Stimulated activated CD4-positive, alpha-beta T cell treated with anti-CD3 and anti-CD28 coated beads, Interleukin-12 subunit alpha, Interleukin-12 subunit beta, amount 100 ng/mL, for 24 hours (primary cell): ENCODE measurements at places on chromosomes 7 and 10.

- DNase-seq: no peak
Observed at GRCh38 chr10:78045237-78045636, 11.6 kb downstream of the RPS24 start.

GRCh38 chr10:3882855-3883254 is 97.8 kb upstream of the KLF6 start:
- no peak for DNase-seq

DNA sequence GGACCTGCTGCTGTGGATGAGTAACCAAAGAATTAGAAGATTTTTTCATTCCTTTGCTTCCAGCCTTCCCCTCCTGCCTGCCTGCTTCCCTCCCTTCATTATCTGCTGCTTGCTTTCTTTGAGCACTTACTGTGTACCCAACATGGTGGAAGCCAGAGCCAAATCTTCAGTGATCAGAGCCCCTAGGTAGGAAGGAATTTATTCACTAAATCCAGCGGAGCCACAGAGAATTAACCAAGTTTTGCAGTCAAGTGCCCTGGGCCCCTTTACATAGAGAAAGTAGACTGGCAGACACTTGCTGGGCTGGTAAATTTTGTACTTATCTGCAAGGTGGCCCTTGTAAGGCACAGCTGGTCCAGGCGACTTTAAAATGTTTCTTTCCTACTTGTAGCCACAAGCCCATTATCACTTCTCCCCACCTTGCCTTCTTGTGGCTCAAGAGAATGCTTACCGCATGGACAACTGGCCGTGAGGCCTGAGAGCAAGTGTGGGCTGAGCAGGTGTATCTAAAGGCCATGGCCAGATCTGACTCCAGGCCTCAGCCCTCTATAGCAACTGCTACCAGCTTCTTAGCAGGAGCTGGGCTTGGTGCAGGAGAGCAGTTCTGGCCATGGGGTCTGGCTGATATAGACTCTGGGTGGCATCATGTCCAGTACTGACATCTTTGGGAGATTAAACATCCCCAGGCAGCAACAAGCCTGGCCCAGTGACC is 11.1 kb downstream of the UNC5B start:
- DNase-seq: no peak

DNA sequence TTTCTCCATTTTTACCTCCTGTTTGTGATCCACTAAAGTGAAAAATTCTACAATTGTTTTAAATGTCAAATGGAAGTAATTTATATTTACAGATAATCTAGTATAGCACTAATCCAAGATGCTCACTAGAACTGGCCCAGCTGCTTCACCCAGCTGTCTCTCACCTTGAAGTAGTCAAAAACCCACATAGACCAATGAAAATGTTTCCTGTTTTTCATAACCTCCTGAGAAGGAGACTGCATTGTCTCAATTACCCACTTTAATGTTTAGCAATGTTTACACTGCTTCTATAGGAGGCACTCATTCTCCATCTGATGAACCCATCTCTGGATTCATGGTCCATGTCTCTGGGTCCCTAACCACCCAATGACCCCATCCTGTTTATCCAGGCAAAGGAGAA is 56.1 kb upstream of the ADO start:
- no peak for DNase-seq

DNA sequence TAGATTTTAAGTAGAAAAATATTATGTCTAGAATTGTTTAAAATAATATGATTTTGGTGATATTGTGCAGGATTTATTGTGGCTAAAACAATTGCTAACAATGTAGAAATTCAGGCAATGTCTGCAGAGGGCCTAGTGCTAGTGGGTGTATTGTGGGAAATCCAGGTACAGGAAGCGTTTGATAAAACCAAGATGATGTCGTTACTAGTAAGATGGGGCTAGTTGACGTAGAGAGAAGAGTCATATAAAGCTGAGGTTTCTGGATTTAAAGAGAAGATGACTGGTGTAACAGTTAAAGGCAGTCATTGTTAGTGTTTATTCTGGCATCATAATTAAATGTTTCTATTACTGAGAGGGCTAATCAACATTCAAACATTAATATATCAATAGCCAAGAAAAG is 43.5 kb downstream of the ADK start:
- DNase-seq: no peak

GRCh38 chr7:112821345-112821744 is 31.2 kb upstream of the TMEM168 start:
- no peak for DNase-seq

DNA sequence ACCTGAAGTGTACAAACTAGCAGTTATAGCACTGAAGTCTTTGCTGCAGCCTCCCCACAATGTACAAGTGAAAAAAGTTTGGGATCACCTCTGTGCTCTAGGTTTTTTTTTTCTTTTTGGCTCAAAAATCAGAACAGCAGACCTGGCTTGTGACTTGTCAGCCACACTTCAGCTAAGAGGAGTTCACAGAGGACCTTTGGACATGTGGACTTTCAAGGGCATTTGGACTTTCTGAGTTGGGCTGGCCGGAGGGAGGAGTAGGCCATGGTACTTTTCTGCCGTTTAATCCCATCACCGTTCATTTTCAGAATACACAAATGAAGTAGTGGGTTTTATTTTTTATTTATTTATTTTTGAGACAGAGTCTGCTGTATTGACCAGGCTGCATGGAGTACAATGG is 21.9 kb upstream of the ACSL5 start:
- no peak for DNase-seq

- no peak for DNase-seq
Observed at GRCh38 chr7:47664650-47665195, 82.8 kb upstream of the TNS3 start.

DNA sequence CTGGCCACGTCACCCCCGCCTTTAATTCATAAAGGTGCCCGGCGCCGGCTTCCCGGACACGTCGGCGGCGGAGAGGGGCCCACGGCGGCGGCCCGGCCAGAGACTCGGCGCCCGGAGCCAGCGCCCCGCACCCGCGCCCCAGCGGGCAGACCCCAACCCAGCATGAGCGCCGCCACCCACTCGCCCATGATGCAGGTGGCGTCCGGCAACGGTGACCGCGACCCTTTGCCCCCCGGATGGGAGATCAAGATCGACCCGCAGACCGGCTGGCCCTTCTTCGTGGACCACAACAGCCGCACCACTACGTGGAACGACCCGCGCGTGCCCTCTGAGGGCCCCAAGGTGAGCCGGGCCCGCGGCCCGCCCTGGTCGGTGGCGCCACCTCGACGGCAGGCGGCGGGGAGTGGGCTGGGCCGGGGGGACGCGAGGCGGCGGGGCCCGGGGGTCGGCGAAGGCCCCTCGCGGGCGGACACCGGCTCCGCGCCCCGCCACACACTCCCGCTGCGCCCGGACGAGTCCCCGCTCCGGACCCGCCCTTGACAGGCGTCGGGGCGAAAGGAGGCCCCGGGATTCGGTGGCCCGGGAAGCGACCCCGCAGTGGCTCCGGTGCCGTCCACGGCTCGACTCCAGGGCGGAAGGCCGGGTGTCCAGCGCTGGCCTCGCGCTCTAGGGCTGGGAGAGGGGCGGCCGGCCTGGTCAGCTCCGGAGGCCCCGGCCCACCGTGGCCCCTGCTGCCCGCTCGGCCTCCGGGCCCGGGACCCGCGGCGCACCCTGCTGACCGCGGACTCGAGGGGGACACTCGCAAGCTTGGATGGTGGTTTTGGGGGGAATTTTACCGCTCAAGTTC is 557 bp downstream of the BAG3 start:
- DNase-seq: no peak

GRCh38 chr7:112510001-112510742 is 29.4 kb downstream of the LSMEM1 start:
- no peak for DNase-seq

DNA sequence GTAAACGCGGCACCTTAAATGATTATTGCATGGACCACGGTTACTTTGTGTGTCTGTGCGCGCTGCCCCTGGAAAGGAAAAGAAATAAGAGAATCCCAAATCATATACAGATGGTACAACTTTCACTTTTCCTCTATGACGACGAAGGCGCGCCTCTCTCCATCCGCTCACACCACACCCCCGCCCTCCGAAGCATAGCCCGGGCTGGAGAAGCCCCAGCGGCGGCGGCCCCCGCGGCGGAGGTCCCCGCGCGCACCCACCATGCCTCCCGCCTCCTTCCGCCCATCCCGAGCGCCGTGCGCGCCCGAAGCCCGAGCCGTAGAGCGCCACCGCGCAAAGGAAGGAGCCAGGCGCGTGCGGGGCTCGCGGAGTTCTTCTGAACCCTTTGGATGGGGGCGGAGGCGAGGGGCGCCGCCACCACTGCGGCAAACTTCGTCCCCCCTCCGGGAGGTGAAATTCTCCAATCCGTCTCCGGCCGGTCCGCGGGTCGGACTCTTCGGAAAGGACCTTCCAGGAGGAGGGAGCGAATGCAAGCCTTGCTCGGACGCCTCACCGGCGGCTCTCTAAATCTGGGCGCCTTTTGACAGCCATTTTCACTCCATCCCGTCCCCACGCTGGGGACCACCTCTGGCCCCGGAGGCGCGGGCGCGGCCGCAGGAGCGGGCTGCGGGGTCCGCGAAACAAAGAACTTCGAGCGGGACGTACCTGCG is 588 bp downstream of the GLI3 start:
- DNase-seq: no peak

- DNase-seq: no peak
Observed at GRCh38 chr7:39504963-39505362, 61.2 kb upstream of the YAE1 start.

GRCh38 chr7:134444961-134445315 is 14.0 kb downstream of the AKR1B1 start:
- DNase-seq: no peak

DNA sequence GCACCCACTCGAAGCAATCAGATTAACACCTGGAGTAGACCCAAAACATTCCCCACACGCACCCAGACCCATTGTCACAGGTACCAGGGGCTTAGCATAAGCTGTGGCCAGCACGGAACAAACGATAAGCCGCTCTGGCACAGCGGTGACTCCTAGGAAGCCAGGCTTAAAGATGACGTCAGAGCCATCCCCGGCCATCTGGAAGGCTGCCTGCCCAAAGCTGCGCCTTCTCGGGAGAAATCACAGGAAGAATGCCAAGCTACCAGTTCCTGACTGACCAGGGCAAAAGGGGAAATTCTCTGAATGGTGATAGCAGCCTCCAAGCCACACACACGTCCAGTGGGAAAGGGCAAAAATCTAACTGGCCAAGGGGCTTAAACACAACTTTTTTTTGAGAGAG is 13.0 kb upstream of the WIPI2 start:
- no peak for DNase-seq
